NCI-H1048 (cell line): ENCODE measurements at places on chromosomes 3 and 15.

DNA sequence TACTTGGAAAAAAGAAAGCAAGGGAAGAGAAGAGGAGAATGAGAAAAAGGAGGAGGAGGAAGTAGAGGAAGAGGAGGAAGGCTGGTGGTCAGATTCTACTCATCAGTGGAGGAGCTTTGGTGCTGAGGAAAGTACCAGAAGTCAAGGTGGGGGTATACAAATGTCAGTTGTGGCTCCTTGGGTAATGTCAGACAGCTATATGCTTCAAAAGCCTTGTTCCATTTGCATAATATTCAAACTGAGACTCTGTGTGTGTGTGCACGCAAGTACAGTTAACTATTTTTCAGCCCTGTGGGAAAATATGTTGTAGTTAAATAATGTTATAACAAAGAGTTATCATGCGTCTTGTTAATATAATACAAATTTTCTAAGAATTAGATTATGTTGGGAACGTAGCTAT is 609.7 kb downstream of the PDCD6IP start:
- no peak for DNase-seq

DNA sequence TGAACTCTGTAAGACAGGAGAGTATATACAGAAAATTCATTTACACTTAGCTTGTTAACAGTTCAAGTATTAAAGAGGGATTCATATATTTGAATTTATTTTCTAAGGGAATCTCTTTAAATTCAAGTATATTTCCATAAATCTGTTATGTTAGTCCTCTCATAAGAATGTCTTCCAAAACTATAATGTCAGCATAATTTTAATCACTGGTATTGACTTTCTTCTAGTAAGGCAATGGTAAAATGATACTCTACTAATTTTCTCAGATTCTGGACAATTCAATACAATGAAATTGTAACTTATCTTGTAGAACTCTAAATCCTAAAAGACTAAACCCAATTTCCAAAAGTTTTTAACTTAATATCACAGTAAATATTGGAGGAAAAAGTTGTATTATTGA is 66.3 kb upstream of the EPHA6 start:
- DNase-seq = no peak

DNA sequence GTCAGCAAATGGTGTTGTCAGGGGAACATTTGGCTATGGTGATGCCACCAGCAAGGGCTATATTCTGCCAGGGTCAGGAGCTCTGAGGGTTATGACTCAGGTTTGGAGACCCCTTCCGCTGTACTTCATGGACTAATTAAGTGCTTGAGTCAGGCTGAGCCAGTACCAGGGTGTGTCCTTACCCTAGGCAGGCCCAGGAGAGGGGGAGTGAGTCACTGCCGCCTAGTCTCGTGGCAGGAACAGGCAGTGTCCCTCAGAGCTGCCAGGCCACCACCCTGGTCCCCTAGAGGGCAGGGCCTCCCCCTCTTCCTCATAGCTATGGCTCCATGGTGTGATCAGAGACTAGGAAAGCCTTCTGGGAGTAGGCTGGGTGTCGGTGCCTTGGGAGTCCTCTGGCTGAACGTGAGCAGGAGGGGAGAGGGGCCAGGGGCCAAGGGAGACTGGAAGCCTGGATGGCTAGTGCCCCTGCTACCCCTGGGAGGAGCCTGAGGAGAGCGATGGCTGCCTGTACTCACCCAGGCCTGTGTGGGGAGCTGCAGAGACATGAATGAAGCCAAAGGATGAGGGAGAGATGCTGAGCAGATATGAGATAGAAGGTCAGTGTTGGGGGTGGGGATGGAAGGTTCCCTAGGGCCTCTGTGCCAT is 10.6 kb downstream of the MAPKAPK3 start:
- no peak for DNase-seq

GRCh38 chr15:71357321-71357732 is 242.1 kb downstream of the THSD4 start:
- DNase-seq = no peak

DNA sequence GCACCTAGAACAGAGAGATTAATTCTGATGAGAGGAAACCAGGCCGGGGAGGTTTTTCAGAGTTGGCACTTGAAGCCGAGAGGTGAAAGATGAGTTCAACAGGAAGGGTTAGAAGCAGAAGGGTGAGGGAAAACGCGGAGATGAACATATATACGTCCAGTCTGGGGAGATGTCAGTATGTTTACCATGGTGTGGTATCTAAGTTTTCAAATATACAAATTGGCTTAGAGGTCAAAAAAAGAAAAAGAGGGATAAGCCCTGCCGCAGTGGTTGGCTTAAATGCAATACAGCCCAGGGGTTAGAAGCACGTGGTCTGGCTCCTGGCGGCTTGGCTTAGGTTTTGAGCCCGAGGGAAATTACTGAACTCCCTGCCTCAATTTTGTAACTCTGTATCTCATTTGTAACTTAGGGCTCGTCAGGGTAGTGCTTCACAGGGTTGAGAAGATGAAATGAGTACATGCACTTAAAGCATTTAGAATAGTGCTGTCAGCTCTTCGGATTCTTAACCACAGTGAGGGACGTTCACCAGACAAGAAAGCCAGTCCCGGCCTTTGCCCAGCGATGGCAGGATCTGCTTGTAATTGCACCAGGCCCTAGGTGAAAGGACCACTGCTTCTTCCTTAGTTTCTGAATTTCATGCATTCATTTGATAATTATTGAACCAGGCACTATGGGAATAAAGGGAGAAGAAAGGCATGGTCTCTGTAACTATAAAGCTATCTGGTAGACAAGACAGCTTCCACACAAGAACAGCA is 6.4 kb downstream of the HES1 start:
- DNase-seq = no peak

DNA sequence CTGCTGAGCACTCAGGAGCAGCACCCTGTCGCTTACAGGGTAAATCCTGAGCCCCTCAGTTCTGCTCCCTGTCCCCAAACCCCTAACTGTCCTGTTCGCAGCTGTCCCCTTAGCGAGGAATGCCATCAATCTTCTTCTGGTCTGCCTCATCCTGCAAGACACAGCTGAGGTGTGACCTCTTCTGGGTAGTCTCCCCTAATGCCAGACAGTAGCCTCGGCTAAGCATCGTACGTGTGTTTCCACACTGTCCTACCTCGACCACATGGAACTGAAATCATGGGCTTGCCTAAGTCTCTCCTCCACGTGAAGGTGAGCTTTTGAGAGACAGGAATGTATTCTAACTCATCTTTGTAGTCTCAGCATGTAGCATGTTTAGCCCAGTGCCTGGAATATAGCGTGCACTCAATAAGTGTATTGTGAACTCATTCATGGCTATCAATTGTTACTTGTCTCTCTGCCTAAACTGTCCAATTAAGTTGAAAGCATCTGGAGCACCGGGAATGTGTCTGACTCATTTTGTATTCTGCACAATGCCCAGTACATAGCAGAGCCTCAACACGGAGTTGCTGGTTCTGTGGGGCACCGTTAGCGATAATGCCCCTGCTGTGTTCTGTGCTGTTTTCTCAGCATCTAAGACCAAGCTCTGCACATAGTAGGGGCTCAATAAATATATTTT is 90.2 kb downstream of the HES1 start:
- DNase-seq = no peak

DNA sequence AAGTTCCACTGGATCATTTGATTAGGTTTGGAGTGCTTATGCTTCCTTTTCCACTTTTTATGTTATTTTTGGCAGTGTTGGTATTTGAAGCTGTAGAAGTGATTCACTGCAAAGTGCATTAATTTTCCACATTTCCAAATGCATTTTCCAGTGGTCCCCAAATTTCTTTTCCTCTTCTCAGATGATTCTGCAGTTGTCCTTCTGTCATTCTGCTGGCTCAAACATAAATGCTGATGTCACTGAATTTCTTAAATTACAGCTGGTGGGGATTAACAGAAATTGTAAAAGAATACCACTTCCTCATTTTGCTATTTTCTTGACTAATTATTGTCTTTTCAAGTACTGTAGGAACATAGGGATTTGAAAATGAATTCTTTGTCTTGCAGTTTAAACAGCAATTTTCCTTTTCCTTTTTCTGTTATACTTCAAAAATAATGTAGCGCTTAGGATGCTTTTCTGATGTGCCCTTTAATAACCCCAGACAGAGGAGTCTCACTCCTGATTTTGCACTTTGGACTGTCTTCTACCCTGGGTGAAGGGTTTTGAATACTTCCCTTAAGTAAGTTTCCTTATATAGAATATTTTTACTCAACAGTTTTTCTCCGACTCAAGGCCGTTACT is 25.0 kb downstream of the MITF start:
- no peak for DNase-seq

DNA sequence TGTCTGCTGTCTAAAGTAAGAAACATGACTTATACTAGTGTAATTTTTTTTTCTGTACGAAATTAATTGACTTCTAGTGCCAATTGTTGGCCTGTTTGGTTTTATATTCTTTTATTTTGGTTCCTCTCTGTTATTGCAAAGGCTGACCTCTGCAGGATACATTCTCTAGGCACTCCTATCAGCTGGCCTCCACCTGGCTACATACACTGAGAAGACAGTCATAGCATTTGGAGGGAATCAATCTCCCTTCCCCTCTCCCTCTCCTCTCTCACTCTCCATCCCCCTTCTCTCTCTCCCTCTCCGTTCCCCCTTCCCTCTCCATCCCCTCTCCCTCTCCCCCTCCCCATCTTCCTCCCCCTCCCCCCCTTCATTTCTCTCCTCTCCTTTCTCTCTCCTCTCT is 116.7 kb downstream of the MCTP2 start:
- DNase-seq = no peak

- DNase-seq = no peak
Measured at GRCh38 chr3:191592105-191592504, 131.1 kb downstream of the PYDC2 start.

DNA sequence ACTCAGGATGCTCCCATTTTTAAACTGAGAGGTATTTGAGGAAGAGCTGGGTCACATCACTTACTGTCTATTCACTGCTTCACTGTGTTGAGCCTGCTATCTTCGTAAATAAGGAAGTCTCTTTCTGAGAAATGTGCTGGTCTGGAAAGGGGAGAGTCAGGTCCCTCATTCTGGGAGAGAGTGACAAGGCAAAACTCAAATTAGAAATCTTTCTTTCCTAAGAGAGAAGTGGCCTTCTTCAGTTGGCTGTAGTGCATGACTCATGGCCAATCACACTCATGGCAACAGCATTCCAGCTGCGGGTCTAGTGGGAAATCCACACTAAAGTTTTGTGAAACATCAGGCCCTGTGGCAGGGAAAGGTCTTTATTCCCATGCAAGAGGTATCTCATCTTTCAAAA is 11.5 kb upstream of the TIMP4 start:
- no peak for DNase-seq

DNA sequence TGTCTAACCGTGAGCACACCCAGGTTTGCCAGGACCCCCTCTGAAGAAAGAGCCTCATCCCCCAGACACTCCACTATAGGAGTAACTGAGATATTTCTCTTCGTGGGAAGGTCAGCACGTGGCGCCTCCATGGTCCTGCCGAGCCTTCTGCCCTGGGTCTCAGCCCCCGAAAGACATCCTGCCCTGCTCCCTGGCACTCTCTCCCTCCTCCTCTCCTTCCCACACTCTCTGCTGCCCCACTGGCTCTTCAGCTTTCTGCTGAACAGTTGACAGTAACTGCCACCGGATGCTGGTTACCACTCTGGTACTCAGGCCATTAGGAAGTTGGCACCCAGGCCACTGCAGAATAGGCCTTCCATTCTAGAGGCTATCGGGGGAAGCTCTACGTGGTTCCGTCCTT is 185.2 kb downstream of the UACA start:
- no peak for DNase-seq

DNA sequence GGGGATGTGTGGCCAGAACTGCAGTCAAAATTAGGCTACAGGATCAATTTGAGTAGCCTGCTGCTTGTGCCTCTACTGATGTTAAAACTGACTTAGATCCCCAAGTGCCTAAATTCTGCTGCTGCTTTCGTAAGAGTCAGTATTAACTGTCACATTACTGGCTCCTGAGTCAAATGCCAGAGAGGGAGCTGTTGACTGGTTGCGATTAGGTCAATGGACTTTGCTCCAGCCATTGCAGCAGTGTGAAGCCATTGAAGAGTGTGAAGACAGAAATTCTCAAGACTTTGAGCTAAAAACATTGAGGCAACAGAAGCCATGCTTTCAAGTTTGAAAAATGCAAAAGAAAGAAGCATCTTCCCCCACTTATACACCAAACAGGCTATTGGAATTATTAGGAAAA is 151.1 kb upstream of the MITF start:
- DNase-seq = no peak

DNA sequence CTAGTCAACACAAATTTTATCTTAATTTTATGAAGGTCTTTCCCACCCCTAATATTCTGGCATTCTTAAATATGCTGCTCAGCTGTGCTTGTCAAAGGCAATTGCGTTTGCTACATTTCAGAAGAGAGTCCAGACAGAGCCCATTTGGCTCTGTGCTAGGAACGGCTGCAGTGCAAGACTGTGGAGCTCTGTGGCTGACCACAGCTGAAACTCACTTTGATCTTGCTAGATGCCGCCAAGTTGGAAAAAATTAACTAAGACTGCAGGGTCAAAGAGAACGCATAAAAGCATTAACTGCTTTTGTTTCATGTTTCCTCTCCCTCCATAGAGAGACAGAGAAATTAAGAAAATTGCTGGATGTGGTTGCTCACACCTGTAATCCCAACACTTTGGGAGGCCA is 7.6 kb upstream of the PPP1R2 start:
- no peak for DNase-seq

DNA sequence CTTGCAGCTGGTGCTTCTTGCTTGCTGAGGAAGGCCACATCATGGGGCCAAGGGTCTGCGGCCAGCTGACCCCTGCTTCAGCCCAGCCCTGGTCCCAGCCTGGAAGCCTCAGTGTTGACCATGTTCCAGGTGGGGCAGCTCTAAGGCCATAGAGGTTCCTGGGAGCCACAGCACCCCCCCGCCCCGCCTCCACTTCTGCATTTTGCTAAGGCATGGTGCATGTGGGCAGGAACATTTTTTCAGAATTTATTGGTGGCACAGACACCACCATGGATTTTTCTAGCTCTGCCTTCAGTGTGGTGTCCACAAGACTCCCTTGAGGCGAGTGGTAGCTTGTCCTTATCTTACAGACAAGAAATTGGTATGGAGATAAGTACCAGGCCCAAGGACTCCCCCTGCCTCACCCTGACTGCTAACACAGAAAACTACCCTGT is 1.9 kb upstream of the CHST14 start:
- DNase-seq = no peak

- no peak for DNase-seq
Measured at GRCh38 chr3:196774191-196774820, 34.6 kb downstream of the PAK2 start.

- no peak for DNase-seq
Measured at GRCh38 chr3:31724651-31725050, 191.9 kb downstream of the STT3B start.

DNA sequence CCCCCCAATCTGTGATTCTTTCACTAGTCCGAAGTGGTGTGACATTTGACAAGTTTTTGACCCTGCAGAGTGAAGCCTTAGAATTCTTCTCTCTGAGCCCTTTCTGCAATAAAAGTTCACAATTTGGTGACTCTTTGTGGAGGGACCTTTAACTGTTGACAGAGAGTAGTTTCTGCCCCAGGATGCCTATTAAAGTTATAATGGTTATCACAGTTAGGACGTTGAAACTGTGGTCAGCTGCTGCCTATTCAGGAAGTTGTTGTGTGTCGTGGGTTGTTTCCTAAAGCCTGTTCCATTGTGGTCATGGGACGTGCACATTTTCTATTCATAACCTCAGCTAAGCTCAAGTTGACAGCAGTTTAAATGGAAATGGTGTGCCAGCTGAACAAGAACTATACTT is 274.5 kb downstream of the NEK10 start:
- no peak for DNase-seq

GRCh38 chr15:98658831-98659699 is 10.7 kb downstream of the IGF1R start:
- DNase-seq = no peak
